Stimulated activated CD4-positive, alpha-beta T cell treated with anti-CD3 and anti-CD28 coated beads, TNF-alpha, amount 100 ng/mL, for 4 hours (primary cell): ENCODE measurements at places on chromosomes 5 and 9.

DNA sequence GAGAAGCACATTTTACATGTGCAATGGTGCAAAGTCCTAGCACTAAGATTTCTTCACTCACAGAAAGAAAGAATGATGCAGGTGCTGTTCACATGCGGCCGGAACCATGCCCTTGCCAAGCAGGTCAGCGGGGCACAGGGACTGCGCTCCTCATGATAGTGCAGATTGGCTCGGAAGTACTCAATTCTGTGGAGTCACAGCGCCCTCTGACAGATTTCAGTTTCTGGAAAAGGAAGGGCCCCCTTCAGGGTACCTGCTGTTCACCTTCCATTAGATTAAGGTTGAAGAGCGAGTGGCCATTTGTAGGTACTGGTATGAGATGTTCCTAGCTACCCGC is 75.7 kb downstream of the TMC1 start:
- no peak for DNase-seq

- DNase-seq: no peak
Observed at GRCh38 chr5:43208658-43209057, 16.6 kb downstream of the NIM1K start.

GRCh38 chr9:16571127-16571802 is 299.2 kb downstream of the BNC2 start:
- no peak for DNase-seq

GRCh38 chr9:132506977-132507669 is 75.3 kb upstream of the BARHL1 start:
- no peak for DNase-seq

DNA sequence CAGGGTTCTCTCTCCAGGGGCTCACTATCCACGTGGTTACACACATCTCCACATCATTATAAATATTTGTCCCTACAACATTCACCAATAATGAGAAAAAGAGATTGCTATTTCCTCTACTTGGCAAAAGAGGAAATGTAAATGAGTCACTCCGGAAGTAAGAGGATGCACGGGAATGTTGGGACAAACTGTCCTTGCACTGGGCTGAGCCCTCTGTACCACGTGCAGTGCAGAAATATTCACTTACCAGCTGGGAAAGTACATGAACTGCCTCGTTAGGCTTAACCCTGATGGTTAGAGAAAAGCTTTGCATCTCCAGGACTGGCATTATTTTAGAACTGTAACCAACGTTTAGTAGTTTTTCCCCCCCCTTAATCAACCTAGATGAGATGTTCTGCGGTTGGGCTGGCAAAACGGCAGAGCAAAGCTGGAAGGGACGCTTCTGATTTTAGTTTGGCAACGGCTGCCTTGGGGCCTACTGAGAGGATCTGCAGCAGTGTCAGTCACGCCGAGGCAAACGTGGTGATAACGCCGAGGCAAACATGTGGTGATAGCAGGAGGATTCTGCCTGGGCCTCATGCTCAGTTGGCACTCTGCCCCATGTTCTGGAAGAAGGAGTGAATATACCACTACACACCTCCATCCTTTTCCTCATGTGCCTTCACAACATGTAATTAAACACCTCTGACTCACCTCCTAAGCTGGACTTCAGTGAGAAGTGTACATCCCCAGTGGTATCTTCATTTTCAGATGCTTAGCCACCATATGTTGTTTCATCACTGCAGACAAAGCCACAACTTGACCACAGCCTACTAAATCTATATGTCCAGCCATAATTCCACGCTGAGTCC is 661.4 kb upstream of the KLF4 start:
- no peak for DNase-seq
